ENCODE measurements at places on chromosomes 4 and X. TPM values are rescaled to one million over a fixed set of nuclear protein-coding genes. Genes with fewer than 3 reads are reported as not detected.

Gene AFF2
- not detected for total RNA-seq

Gene SCML1
- 10.1 TPM for total RNA-seq

- no peak for DNase-seq
These were observed 110.2 kb upstream of the ENPEP start for GRCh38 chr4:110365761-110366160.

GRCh38 chr4:144289667-144290428 is 149.3 kb upstream of the GYPA start:
- no peak for DNase-seq

DNA sequence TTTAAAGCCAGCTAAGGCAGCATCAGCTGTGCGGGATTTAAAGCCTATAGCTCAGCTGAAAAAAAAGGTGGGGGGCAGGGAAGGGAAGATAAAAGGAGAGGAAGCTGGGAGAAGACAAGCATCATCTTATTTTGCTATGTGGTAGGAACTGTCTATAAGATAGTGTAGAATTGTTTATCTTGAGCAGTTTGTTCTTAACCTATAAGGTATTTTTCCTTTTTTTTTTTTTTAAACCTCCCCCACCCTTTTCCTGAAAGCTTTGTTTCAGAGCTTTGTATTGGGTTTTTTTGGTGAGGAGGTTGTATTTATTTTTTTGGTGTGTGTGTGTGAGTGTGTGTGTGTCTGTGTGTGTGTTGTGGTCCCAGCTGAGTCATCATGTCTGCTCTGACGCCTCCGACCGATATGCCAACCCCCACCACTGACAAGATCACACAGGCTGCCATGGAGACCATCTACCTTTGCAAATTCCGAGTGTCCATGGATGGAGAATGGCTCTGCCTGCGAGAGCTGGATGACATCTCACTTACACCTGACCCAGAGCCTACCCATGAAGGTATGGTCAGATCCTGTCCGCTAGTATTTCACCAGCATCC is 531 bp downstream of the RUFY3 start:
- DNase-seq, result no peak

DNA sequence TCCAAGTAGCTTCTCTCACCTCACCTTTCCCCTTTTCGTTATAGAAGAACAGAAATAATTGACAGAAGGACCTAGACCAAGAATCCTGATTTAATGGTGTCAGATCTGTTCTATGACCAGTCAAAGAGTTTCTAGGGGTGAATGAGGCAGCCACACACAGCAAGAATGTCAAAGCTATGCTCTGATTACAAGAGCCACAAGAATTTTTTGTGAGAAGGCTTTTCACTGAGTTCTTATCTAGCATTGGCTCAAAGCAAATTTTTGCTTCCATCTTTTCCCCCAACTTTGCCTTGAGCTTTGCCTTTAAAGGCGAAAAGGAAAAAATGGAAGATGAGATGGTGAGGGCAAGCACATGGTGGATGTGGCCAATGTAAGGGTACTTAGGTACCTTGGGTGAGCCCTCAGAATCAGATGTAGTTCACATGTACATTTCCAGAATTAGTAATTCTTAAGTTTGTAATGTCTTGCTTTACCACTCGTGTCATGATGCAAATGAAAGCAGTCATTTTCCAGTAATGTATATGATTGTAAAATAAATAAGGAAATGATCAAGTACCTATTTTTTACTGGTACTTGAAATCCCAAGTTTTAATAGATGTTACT is 23.5 kb downstream of the FMR1 start:
- no peak for DNase-seq

Measured in NCI-H460 (cell line).